ENCODE measurements at places on chromosomes 4 and X.
A peak's percentile ranks its signal among the peaks of the same experiment; 100 is the strongest.

DNA sequence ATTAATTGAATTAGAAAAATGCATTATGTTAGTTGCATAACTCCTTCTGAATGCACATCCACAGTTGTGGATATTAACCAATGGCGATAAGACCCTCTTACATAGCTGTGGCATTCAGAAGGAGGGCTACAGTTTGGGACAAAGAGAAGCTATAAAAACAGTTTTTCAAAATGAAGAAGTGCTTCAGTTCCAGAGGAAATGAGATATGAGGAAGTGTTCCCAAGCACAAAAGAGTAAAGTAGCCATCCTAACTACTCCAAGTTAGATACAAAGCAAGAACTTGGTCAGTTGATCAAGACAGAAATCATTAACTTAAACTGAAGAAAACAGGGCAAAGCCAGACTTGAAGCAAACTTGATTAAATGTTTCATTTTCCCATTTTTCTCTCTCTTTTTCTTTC, 17.2 kb upstream of the ADGRL3 start:
- DNase-seq: no peak

GRCh38 chr4:147309434-147309833, 171.5 kb upstream of the EDNRA start:
- no peak for DNase-seq

GRCh38 chr4:25783943-25784342, 78.8 kb downstream of the SEL1L3 start:
- DNase-seq: no peak

DNA sequence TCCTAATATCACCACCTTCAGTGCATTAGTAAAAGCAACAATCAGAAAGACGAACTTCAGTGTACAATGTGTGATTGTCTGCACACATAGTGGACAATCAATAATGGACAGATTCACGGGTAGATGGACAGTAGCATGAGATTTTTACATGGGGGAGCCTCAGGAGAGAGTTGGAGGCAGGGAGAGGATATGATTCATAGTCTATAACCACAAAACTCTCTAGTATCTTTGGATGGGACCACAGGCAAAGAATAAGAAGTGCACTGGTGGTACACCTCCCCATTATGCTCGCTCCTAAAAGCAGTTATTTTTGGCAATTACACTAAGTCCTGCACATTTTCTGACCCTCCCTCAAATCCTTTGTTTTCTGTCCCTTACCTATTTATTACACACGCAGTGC, 624.4 kb upstream of the ACTRT1 start:
- no peak for DNase-seq

DNA sequence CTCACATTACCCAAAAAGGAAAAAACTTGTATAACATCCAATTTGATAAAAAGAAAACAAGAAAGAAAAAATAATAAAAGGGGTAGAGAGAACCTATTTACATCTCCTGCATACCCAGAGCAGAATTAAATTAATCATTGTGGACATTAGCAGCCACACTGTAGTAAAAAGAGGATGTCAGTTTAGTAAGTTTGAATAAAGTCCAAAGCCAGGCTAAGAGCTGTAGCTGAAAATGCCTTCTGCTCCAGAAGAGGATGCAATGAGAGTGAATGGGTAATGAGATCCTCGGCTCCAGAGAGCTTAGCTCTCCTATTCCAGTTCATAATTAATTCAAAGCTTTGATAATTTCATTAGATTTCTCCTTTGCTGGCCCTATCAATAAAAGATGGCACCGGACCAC, 78.2 kb downstream of the SLC10A7 start:
- no peak for DNase-seq

DNA sequence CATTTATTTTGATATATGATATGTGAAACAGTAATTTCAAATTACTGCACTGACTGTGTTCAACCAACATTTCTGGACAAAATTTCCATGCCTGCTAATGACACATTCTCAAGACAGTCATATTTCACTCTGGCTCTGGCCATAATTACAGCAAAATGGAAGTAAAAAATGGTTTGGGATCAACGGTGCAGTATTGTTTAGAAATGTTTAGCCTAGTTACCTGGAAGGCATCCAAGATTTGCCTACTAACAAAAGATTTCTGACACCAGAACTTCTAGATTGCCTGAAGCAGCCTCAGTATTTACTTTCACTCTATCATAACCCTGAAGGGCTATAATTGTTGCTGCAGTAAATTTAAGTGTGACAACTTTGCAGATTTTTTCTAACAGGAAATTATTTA, 416.3 kb downstream of the PCDH10 start:
- no peak for DNase-seq

DNA sequence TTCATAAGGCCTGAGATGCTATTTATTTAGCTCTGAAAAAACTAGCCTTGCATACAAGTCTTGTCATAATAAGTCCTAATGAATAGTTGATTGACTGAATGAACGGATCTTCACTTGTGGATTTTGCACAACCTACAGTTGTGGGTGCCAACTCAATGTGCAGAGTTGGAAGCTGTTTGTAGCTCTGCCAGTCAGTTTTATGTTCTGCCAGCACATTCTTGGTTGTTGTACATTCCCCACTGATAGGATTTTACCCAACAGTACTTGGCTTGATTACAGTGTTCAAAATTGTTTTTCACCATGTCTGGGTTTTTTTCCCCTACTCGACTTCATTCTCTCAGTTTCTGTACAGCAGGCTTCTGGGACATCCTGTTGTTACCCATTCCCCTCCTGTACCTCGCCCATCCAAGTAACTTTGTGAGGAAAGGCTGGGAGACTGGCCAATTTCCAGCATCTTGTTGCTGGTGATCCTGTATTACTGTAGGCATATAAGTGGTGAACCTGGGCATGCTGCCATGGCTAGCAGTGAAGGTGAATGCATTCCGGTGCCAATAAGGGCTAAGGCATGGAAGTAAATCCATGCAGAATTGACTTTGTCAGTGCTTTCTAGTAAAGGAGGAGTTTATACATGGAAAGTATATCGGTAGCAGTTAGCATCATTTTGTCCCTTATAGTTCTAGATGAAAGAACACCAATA, 22.8 kb downstream of the IL1RAPL1 start:
- peak; percentile 44 for DNase-seq

Data from left cardiac atrium (tissue), 4 donors.